ENCODE measurements at places on chromosomes 12 and 14.

DNA sequence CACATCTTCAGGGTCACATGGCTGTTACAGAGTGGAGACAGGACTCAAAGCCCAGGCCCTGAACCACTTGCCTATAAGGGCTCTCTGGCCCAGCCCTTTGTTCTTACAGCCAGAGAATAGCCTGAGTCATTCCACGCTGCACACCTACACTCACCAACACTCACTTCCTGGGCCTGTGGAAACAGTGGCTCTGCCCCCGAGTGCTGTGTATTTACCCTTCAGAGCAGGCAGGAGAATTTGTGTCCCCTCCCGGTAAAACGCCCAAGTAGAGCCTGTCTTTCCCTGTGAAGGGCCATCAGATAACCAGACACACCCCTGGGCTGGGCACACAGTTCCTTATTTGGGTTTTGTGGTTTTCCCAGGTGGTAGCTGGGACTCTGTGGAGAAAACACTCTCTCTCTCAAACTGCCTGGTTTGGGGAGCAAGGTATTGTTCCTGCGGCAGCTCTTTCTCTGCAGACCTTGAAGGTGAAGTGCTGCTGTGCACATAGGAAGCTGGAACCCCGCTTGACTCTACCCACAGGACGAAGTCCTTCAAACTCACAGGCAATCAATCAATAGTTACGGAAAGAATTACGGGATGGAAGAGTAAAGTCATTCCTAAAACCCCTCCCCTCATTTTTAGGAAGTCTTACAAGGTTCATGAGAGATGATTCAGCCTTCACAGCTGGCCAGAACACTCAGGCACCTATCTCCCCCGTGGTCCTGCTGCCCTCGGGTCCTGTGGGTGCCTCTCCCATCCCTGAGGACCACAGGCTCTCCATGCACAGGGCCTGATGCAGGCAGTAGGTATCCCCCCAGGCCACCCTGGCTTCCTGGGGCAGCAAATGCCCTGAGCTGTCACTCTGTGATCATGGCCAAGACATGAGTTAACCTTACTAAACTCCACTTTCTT is 20.3 kb downstream of the FIGNL2 start:
- DNase-seq = peak; percentile 84

DNA sequence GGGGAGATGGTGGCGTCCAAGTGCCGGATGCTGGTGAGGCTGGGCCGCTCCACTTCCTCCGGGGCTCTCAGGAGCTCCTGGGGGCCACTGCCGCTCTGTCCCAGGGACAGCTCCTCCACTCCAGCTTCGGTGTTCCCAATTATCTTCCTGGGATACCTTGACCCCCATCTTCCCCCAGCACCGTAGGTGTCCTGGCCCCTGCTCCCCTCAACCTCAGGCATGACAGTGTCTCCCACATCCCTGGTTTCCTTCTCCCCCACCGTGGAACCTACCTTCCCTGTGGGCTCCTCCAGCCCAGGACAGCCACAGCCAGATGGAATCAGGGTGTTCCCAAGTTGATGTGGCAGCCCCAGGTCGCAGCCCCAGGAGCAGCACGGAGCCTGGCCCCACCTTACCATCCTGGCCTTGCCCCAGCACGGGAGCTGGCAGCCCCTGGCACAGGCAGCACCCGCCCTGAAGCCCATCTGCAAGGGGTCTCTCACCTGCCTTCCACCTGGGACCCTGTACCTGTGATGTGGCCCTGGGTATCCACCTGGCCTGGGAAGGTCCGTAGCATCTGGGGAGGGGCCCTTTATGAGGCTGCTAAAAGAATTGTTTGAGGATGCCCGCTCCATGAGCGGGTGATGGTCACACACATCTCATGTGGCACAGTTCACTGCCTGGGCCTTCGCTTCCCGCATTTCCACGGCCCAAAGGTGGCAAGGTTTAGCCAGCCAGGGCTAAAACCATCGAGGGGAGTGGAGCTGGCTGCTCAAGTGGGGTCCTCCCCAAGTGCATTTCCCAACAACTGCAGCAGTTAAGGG is 4.1 kb downstream of the TMEM121 start:
- no peak for DNase-seq

- DNase-seq = peak; percentile 95
Measured at GRCh38 chr14:81401420-81402122, 1.4 kb upstream of the STON2 start.

DNA sequence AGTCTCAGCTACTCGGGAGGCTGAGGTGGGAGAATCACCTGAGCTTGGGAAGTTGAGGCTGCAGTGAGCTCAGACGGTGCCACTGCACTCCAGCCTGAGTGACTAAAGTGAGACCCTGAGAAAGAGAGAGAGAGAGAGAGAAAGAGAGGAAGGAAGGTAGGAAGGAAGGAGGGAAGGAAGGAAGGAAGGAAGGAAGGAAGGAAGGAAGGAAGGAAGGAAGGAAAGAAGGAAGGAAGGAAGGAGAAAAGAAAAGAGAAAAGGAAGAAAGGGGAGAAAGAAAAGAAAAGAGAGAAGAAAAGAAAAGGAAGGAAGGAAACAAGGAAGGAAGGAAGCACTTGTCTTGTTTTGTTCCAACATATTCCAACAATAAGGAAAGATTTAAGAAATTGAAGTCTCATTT is 7.8 kb downstream of the PRKD1 start:
- no peak for DNase-seq

DNA sequence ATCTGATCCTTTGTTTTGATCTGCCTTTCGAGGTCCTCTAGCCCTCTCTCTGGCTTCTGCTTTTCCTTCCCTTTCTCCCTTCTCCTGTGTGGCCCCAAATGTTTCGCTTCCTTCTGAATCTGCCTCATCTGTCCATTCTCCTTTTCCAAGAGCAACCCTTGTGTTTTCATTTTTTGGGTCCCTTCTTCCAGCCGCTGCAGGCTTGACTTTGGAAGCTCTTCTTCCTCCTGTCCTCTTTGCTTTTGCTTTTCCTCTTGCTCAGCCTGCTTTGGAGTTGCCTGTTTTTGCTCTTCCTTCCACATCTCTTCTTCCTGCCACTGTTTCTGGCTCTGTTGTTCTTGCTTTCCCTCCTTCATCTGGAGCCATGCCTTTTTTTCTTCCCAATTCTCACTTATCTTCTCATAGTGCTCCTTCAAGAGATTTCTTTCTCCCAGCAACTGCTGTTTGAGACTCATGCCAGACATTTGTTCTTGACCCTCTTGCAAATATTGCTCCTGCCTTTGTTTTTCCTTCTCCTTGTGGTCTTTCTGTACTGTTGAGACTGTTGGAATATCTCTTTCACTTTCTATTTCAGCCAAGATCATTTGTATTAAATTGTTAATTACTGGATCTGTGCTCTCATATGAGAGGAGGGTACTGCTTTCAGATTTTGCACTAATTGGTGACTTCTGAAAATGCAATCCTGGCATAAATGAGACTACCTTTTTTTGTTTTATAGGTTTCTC is 42.4 kb downstream of the FAM186A start:
- no peak for DNase-seq

GRCh38 chr12:122381021-122381420 is 41.4 kb downstream of the CLIP1 start:
- no peak for DNase-seq

DNA sequence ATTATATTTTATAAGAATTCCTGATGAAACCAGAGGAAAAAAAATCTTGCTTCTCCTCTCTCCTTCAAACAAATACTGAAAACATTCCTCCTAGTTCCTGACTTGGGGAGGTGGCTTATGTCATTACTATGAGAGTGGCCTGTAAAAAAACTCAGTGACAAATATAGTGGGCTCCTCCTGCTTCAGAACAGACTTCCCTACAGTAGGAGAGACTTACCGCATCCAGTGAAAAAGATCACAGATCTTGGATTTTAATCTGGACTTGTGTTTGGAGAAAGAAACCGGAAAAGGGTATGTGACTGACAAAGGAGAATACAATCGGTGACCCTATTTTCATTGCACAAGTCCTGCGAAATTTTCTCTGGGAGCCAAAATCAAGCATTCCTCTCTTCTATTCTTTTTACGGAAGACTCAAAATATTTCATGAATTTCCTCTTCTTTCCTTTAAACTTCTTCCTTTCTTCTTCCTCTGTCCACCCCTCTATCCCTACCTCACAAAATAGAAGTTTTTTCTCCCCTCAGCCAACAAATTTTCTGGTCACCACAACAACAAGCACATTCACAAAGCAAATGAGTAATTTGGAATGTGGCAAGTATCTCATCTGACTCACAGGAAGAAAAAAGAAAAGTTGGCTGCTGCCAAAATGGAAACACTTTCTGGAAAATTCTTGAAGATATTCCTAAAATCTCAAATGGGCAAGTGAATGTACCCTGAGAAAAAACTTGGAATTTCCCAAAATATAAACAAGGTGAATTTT is 185.1 kb upstream of the CDKN3 start:
- DNase-seq = peak; percentile 70

DNA sequence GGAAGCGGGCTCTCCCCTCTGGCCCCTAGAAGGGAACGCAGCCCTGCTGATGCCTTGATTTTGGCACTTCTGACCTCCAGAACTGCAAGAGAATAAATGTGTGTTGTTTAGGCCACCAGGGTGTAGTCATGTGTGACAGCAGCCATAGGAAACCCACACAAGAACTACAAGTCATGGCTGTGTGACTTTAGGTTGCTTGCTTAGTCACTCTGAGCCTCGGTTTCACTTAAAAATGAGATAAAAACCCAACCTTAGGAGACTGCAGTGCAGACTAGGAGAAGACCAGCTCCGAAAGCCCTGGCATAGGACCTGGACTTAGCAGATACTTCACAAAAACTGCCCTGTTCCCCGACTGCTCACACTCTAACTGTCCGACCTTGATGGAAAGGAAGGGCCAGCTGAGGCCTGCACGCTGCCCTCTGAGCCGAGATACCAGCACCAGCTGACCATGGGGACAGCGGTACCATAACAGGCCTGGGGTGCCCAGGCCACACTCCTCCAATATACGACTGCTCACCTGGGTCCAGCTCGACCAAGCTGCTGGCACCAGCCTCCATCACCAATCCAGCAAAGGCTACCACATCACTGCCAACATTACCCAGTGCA is 53.5 kb downstream of the CCDC85C start:
- DNase-seq = no peak

DNA sequence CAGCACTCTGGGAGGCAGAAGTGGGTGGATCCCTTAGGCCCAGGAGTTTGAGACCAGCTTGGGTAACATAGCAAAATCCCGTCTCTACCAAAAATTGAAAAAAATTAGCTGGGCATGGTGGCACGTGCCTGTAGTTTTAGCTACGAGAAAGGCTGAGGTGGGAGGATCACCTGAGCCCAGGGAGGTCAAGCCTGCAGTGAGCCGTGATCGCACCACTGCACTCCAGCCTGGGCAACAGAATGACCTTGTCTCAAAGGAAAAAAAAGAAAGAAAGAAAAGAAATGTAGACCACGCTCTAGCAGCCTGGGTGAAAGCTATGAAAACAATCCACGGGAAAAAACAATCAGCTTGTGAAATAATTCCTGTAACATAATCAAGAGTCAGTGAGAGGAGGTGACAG is 29.0 kb downstream of the SARNP start:
- no peak for DNase-seq

- DNase-seq = peak; percentile 50
Measured at GRCh38 chr14:99737451-99737951, 53.4 kb downstream of the CYP46A1 start.

GRCh38 chr12:47903151-47903611 is 1.6 kb downstream of the VDR start:
- DNase-seq = peak; percentile 64

DNA sequence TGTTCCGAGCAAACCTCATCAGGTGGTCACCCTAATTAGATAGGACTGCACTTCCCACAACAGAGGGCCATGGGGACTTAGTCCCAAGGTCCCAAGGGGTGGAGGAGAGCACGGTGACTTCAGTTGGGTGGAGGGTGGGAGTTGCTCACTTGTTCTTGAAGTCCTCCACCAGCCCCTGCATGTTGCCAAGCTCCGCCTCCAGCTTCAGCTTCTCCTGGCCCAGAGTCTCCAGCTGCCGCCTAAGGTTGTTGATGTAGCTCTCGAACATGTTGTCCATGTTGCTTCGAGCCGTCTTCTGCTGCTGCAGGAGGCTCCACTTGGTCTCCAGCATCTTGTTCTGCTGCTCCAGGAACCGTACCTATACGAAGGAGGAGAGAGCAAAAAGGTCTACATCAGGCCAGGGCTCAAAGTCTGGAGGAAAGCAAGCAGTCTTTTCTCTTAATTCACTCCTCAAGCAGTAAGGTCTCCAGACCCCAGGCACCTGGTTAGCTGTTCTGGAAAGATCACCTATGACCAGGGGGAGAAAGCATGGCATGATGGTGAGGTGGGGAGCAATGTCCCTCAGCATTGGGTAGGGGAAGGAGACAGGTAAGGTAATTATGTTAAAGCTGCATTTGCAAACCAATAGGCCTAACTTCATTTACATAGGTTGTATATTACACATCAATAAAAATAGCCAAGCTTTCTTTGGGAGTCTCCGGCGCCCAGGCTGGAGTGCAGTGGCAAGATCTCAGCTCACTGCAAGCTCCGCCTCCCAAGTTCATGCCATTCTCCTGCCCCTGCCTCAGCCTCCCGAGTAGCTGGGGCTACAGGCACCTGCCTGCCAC is 2.9 kb downstream of the KRT8 start:
- DNase-seq = no peak

GRCh38 chr14:92677087-92677668 is 71.2 kb downstream of the LGMN start:
- no peak for DNase-seq

DNA sequence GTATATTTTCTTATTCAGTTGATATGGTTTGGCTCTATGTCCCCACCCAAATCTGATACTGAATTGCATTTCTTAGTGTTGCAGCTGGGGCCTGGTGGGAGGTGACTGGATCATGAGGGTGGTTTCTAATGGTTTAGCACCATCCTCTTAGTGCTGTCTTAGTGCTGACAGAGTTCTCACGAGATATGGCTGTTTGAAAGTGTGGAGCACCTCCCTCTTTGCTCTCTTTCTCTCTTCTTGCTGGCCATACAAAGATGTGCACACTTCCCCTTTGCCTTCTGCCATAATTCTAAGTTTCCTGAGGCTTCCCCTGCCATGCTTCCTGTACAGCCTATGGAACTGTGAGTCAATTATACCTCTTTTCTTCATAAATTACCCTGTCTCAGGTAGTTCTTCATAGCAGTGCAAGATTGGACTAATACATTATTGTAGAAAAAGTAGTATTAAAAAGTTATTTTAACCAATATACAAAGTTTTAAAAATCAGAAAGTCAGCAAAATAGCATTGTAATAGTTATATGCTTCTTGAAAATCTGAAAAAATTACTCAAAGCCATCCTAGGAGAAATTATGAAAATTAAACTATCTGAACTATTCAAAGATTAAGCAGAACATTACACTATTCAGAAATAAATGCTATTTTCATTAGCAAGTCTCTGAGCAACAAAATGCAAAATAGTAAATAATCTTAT is 84.1 kb downstream of the PPP1R12A start:
- no peak for DNase-seq

DNA sequence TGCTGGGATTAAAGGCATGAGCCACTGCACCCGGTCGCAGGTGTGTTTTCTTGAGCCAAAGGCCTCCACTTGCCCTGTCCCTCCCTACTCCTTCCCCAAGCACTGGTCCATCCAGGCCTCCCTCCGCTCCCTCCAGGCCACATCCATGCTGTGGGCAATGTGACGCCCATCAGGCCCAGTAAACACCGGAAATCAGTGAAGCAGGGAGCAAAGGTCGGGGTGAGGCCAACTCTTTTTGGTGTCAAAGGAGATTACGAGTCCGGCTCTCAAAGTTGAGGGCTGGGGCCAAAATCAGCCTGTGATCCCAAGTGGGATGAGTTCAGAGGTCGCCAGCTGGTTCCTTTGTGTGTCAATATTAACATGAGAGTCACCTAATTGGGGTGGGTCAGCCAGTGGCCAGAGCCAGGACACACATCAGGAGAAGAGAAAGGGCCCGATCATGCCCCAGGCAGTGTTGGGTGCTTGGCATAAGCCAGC is 195.7 kb downstream of the RBM19 start:
- no peak for DNase-seq

- DNase-seq = no peak
Measured at GRCh38 chr12:11755302-11755930, 105.9 kb downstream of the ETV6 start.

- DNase-seq = peak; percentile 96
Measured at GRCh38 chr12:14272956-14273912, 92.2 kb upstream of the ATF7IP start.
